Effector memory CD4-positive, alpha-beta T cell (primary cell): ENCODE measurements at places on chromosomes 2 and 18.

DNA sequence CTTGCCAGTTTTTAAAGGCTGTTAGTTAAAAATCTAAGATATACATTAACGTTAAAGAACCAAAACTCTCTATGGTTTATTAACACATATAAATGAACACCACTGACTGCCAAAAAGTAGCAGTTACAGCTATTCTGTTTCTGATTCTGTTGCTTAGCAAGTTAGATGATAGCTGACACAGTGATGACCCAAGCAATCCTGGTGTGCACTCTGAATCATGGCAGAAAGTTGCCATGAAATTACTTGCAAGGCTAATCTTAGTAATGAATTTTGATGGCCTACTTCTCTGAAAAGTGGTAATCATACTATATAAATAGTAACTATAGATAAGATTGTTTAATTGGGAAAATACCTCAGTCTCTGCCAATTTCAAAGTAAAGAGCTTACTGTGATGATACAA, 57.7 kb downstream of the ROCK2 start:
- no peak overlapping the region for H3K4me3 ChIP-seq
- peaks cover 7% of the 10 kb centered on the region for H3K36me3 ChIP-seq
- H3K4me1 ChIP-seq = no peaks in the 10 kb centered on the region
- DNase-seq = no peak

GRCh38 chr2:197786010-197786877, 1.1 kb upstream of the BOLL start:
- H3K4me1 ChIP-seq = peaks cover 4% of the 10 kb centered on the region
- no peak for DNase-seq
- H3K27me3 ChIP-seq = peaks cover 11% of the 10 kb centered on the region
- H3K27ac ChIP-seq = no peak overlapping the region
- H3K4me3 ChIP-seq = peak overlapping the region; percentile 80

- no peaks in the 10 kb centered on the region for H3K4me1 ChIP-seq
- no peak overlapping the region for H3K4me3 ChIP-seq
- no peak overlapping the region for H3K27ac ChIP-seq
Measured at GRCh38 chr2:202074324-202074723, 1.3 kb downstream of the KIAA2012 start.

DNA sequence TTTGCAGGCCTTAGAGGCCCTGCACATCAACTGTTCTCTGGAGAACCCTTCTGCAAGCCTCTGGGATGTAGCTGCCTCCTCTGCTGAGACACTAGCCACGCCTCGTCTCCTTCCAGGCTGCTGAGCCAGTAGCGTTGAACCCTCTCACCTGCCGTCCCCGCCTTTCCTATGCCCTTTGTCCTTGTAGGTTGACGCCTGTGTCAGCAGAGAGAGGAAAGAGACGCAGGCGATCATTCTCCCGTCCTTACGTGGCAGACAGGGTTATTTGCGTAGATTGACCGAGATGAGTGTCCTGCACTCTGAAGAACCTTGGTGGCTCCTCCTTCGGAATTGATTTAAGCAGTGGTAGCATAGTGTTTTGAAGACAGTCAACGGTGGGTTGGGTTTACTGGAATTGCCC, 27.8 kb downstream of the ID2 start:
- no peaks in the 10 kb centered on the region for H3K4me1 ChIP-seq
- H3K36me3 ChIP-seq = no peaks in the 10 kb centered on the region

DNA sequence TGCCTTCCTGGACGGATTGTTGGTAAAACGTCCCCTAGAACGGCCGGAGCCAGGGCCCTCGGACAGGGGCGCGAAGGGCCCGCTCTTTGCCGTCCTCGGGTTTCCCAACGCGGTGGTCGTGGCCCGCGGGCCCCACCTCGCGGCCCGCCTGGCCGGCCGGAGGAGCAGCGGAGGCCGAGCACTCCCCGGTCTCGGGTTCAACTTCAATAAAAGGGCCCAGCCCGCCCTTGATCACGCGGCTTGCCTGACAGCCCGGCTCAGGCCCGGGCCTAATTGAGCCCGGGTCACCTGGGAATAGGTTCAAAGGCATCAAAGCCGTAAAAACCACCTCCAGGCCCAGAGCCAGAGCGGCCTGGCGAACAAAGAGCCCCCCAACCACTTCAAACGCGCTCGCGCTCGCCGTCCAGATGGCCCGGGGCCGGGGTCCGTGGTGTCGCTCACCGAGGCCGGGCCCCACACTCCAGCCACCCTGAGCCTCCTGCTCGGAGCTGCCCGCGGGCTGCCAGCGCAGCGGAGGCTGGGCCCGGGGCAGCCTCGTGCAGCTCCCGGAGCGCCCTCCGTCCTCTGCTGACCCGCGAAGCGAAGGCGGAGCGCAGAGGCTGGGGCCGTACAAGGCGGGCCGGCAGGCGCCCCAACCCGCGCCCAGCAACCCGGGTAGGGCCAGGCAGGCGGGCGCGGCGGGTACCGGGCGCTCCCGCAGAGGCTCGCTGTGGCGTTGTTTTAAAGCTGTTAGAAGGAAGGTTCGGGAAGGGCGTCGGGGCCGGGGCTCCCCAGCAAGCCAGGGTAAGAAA, 1.1 kb upstream of the TWIST2 start:
- DNase-seq = no peak
- H3K4me3 ChIP-seq = no peak overlapping the region
- peaks cover 7% of the 10 kb centered on the region for H3K4me1 ChIP-seq
- H3K27ac ChIP-seq = no peak overlapping the region
- H3K27me3 ChIP-seq = peaks cover 4% of the 10 kb centered on the region

- H3K27ac ChIP-seq = no peak overlapping the region
- no peaks in the 10 kb centered on the region for H3K36me3 ChIP-seq
- DNase-seq = no peak
- peaks cover 3% of the 10 kb centered on the region for H3K27me3 ChIP-seq
Measured at GRCh38 chr18:48160622-48161021, 230.2 kb upstream of the SMAD2 start.
